NCI-H510A (cell line): ENCODE measurements at places on chromosomes 6 and 20.

- DNase-seq, result no peak
Observed at GRCh38 chr6:145012039-145012662, 723.2 kb downstream of the EPM2A start.

DNA sequence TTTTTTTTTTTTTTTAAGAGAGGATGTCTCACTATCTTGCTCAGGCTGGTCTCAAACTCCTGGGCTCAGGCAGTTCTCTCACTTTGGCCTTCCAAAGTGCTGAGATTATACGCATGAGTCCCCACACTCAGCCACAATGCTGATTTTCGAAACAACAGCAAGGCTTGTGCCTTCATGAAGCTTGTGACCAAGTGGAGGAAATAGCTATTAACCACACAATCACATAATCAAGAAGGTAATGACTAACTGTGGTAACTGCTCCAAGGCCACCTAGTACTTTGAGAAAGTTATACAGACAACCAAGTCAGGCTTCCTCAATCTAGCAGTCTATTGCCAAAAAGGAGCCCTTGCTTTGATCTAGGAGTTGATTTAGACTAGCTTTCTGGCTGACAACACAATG, 46.3 kb downstream of the SOD2 start:
- DNase-seq, result no peak

- no peak for DNase-seq
Observed at GRCh38 chr6:105988321-105988720, 97.8 kb upstream of the PRDM1 start.

GRCh38 chr6:149032599-149033405, 284.7 kb upstream of the TAB2 start:
- no peak for DNase-seq

GRCh38 chr6:36840432-36841403, 1.5 kb upstream of the CPNE5 start:
- DNase-seq, result no peak

GRCh38 chr20:59421089-59421488, 120.7 kb downstream of the EDN3 start:
- DNase-seq, result no peak

- DNase-seq, result no peak
Observed at GRCh38 chr6:168937054-168937453, 316.6 kb downstream of the THBS2 start.

DNA sequence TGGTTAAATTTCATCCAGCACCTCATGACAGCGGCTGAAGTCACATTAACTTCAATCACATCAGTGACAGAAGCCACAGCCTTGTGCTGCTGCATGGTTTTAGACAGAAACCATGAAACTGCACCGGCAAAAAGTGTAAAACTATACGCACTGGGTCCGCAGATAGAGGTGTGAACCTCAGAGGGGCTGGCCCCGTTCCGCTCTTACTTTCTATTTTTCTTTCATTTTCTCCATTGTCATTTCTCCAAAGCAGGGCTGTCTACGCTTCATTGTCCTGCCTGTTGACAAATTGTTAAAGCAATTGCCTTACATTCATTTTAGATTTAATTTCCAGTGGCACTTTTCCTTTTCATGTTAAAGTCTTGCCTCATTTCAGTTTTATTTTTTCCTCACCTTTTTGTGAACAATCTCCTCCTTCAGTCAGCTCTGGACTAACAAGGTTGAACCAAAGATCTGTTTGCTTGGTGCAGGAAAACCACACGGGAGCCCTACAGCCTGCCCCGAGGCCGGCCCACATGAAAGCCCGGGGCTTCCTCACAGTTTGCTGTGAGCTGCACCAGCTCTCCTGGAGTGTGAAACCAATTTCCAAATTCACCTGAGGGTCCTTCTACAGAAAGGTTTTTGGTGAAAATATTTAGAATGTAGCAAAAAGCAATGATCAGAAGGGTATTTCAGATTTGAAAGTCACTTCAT, 63.7 kb downstream of the PRR18 start:
- no peak for DNase-seq

GRCh38 chr6:81613606-81614005, 138.9 kb downstream of the TENT5A start:
- no peak for DNase-seq
